Fibroblast of skin of left biceps (primary cell): ENCODE measurements at places on chromosomes 13 and 19.

DNA sequence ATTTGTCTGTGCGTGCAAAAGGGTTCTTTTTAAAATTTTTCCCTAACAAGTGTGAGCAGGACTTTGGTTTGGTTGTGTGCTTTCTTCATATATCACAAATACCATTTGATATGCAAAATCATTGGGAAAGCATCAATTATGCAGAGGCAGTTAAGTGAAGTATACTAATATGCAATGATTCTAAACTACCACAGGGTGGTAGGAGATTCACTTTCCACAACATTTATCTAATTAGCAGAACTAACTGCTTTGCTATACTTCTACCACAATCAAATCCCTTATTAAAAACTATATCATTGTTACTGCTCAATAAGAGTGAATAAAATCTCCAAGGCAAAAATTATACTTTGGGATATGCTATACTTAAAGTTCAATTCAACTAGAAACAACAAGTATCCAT is 2738.9 kb upstream of the PCDH20 start:
- peak; percentile 20 for DNase-seq

- DNase-seq = no peak
Measured at GRCh38 chr19:50500060-50500752, 10.8 kb downstream of the JOSD2 start.

- DNase-seq = no peak
Measured at GRCh38 chr13:52025475-52026245, 1.2 kb downstream of the UTP14C start.

GRCh38 chr19:14472202-14472938 is 2.8 kb downstream of the PTGER1 start:
- no peak for DNase-seq

- DNase-seq = no peak
Measured at GRCh38 chr13:50444726-50445125, 398.8 kb downstream of the DLEU7 start.

DNA sequence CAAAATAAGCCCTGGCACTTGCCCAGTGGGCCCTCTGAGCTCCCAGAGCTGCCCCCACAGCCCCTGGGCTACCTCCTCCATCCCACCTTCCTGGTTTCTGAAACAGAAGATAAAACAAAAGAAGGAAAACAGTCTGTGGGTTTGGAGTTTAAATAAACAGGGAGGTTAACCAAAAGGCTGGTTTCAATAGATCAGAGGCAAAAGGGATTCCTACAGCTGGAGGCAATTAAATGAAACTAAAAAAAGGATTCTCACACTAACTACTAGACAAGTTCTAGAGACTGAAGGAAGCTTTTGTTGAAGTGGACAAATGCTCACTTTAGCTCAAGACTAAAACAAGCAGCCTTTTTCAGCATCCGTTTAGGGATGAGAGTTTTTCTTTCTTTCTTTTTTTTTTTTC is 569.8 kb downstream of the FGF9 start:
- DNase-seq = no peak

DNA sequence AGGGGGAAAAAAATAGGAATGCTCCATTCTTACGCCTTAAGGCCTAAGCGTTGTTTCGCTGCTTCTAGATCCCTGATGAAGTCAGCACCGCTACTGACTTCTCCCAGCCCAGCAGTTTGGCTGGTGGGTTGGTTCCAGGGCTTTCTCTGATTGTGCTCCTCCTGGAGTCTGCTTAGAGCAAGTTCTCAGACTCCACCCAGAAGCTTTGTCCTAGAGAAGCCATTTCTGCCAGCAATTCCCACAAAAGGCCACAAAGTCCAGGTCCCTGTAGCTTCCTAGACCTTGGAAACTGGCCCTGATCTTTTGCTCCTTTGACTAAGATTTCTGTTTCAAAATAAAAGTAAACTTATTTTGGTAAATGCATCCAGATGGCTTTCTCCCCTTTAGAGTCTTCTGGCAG is 65.4 kb downstream of the KCTD12 start:
- no peak for DNase-seq

- no peak for DNase-seq
Measured at GRCh38 chr19:15223649-15224361, 8.4 kb downstream of the EPHX3 start.
